ENCODE measurements at places on chromosomes 4 and X. TPM values are rescaled to one million over a fixed set of nuclear protein-coding genes. Genes with fewer than 3 reads are reported as not detected.

HEPH gene
- total RNA-seq: 0.50 TPM

DNA sequence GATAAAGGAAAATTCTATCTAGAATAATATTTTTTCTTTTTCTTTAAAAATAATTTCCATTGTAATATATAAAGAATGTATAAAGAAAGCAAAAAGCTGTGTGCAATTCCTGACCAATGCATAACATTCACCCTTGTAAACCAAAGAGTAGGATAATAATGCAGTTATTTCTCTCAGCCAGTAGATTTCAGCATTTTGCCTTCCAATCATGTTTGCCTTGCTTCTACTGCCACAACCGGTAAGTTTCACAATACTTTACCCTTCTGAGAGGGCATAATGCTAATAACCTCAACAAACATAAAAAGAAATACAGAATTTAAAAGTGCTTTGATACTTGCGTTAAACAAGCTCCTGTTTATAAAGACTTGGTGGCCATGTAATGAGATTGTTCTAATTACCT is 59.9 kb downstream of the CHIC2 start:
- H3K27me3 ChIP-seq: no peaks in the 10 kb centered on the region
- peaks cover 1% of the 10 kb centered on the region for H3K36me3 ChIP-seq
- H3K4me3 ChIP-seq: no peak overlapping the region
- H3K27ac ChIP-seq: peak overlapping the region; percentile 13
- H3K4me1 ChIP-seq: peaks cover 15% of the 10 kb centered on the region

DNA sequence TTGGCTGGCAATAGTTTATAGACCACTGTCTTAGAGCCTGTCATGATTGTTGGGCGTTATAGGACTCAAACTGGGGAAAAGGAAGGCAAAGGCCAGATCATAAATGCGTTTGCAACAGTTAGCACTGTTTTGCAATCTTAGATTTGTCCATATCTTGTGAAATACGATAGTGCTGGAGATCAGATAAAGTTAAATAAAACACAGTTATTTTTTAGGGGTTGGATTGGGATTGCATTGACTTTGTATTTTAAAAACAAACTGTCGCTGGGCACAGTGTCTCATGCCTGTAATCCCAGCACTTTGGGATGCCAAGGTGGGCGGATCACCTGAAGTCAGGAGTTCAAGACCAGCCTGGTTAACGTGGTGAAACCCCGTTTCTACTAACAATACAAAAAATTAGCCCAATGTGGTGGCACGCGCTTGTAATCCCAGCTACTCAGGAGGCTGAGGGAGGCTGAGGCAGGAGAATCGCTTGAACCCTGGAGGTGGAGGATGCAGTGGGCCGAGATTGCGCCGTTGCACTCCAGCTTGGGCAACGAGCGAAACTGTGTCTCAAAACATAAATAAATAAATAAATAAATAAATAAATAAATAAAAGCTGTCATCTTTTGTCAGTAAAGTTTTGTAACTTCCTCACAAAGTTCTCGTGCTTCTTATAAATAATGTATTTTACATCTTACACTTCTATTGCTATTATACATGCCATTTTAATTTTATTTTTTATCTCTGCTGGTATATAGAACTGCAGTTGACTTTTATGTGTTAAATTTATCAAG is 117.2 kb downstream of the KDM6A start:
- H3K27me3 ChIP-seq: no peaks in the 10 kb centered on the region
- H3K4me1 ChIP-seq: no peaks in the 10 kb centered on the region
- no peak for DNase-seq
- H3K36me3 ChIP-seq: peaks cover 4% of the 10 kb centered on the region

GRCh38 chr4:125317525-125317877 is 2.7 kb downstream of the FAT4 start:
- DNase-seq: no peak
- peak overlapping the region; percentile 78 for H3K4me3 ChIP-seq
- H3K27me3 ChIP-seq: no peaks in the 10 kb centered on the region
- H3K36me3 ChIP-seq: no peaks in the 10 kb centered on the region

DNA sequence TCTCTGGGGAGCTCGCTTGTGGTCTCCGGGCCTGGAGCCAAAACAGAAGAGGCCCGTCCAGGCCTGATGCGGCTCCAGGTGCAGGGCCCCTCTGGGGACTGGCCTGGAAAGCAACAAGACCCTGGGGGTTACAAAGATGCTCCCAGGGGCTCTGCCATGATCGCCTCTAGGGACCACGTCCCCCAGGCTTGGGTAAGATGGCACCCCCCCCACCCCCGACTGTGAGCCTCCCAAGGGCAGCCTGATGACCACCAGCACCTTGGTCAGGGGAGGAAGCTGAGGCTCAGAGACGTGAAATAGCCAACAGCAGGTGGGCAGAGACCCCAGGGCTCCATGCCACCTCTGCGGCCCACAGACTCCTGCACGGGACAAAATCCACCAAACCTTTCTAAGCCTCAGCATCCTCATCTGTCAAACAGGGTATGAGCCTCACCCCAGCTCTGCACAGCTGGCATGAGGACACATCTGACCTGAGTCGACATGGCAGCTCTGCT is 25.4 kb downstream of the C4orf50 start:
- no peaks in the 10 kb centered on the region for H3K36me3 ChIP-seq
- no peak for DNase-seq
- H3K4me3 ChIP-seq: no peak overlapping the region

TCEAL7 gene
- total RNA-seq: 16.5 TPM

JCHAIN gene
- total RNA-seq: not detected

- no peaks in the 10 kb centered on the region for H3K36me3 ChIP-seq
- H3K4me3 ChIP-seq: no peak overlapping the region
- H3K4me1 ChIP-seq: peaks cover 11% of the 10 kb centered on the region
- peaks cover 2% of the 10 kb centered on the region for H3K27me3 ChIP-seq
Measured at GRCh38 chr4:112674376-112674775, 37.4 kb downstream of the LARP7 start.

DNA sequence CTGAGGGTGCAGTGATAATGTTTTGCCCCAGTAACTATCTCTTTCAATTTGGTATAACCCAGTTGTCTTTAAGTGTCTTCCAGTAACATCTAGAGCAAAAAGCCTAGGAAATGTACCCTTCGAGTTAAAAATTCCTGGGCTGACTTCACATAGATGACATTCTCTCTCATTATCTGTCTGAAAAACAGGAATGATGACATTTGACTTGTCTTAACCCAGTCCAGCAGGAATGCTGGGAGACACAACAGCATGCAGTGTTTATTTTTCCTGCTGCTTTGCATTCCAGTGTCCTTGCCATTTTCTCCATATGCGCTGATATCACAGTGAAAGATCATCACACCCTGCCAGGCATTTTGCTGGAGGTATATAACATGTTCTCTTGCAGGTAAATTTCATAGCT is 130.0 kb downstream of the SOWAHB start:
- DNase-seq: no peak
- no peaks in the 10 kb centered on the region for H3K27me3 ChIP-seq
- H3K27ac ChIP-seq: peak overlapping the region; percentile 62
- peaks cover 25% of the 10 kb centered on the region for H3K36me3 ChIP-seq

PABPC1L2B gene
- not detected for total RNA-seq

ARAP2 gene
- 1.4 TPM for total RNA-seq

NEIL3 gene
- 2.5 TPM for total RNA-seq

DNA sequence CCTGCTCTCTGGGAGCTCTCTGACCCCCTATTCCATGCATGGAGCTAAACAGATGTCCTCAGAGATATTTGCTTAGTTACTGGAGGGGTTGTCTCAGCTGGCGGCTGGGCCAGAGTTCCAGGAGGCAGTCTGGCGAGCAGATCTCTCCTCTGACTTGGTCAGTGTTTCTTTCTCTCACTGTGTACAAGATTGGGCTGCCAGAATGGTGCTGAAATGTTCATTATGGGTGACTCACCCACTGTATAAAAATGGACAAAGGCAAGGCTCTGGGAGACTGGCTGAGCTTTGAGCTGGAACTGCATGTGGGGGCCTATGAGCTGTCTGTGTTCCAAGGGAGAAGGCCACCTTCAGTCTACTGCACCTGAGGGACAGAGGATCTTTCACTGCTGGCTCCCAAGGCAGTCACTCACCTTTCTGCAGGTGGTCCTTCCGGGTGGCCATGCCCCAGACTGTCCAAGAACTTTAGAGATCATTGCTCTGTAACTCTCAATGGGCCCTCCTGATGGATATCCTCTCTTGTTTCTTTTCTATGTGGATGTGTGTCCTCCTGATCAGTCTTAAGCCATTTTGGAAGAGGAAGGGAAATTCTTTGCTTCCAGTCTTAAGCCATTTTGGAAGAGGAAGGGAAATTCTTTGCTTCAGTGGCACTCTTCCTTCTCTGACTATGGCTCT is 88.2 kb downstream of the CFAP299 start:
- no peak overlapping the region for H3K4me3 ChIP-seq
- no peak for DNase-seq
- peaks cover 20% of the 10 kb centered on the region for H3K27me3 ChIP-seq
- no peaks in the 10 kb centered on the region for H3K4me1 ChIP-seq
- H3K27ac ChIP-seq: no peak overlapping the region
- no peaks in the 10 kb centered on the region for H3K36me3 ChIP-seq

MAGEA9 gene
- total RNA-seq: not detected

ENPP6 gene
- total RNA-seq: not detected

GRCh38 chr4:128660361-128661215 is 148.9 kb upstream of the JADE1 start:
- DNase-seq: no peak
- no peak overlapping the region for H3K4me3 ChIP-seq
- peaks cover 14% of the 10 kb centered on the region for H3K4me1 ChIP-seq
- no peaks in the 10 kb centered on the region for H3K27me3 ChIP-seq

DNA sequence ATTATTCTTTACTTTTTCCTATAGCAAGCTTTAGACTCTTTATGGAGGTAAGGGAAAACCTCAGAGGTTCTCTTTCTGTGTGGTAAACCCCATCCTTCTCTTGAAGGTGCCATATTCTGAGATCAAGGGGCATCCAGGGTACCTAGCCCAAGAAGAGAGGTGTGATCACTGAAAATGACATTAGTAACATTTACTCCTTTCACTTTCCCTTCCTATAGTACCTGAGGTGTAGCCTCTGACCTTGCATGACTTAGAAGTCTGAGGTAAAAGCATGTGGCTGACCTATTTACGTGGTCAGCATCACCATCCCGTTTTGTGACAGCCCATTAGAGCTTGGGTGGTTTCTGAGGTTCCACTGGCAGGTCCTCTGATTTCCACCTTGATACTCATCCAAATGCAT is 25.7 kb downstream of the SGMS2 start:
- no peaks in the 10 kb centered on the region for H3K36me3 ChIP-seq
- DNase-seq: no peak
- peaks cover 30% of the 10 kb centered on the region for H3K4me1 ChIP-seq
- no peaks in the 10 kb centered on the region for H3K27me3 ChIP-seq

DNA sequence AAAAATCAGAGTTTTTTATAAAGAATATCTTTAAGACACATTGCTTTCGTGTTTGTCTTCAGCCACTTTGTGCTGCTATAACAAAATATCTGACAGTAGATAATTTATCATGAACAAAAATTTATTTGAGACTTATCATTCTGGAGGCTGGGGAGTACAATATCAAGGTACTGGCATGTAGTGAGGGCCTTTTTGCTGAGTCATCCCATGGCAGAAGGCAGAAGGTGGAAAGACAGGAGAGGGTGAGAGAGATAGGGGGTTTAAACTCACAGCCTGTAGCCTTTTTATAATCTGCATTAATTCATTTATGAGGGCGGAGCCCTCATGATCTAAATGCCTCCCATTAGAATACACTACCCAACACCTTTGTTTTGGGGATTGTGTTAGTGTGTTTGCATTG is 431.2 kb upstream of the FAM47C start:
- no peaks in the 10 kb centered on the region for H3K27me3 ChIP-seq
- H3K4me3 ChIP-seq: no peak overlapping the region
- H3K36me3 ChIP-seq: no peaks in the 10 kb centered on the region

DNA sequence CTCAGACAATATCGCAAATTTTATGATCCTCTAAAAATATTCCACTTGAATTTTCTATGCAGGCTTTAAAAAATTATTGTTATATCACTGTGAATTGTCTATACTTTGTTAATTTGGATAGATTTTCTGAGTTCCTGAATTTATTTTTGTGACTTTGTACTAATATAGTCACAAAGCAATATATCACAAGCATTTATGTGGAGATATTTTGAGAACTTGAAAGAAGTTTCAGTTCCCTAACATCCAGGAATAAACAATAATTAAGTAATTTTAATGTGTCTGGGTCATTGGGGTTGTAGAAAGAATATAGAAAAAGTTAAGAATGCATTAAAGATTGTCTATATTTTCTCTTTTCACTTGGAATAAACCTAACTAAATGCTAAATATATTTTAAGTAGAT is 32.0 kb downstream of the CXCL8 start:
- no peak overlapping the region for H3K27ac ChIP-seq
- no peak for DNase-seq
- H3K4me1 ChIP-seq: peaks cover 18% of the 10 kb centered on the region

DNA sequence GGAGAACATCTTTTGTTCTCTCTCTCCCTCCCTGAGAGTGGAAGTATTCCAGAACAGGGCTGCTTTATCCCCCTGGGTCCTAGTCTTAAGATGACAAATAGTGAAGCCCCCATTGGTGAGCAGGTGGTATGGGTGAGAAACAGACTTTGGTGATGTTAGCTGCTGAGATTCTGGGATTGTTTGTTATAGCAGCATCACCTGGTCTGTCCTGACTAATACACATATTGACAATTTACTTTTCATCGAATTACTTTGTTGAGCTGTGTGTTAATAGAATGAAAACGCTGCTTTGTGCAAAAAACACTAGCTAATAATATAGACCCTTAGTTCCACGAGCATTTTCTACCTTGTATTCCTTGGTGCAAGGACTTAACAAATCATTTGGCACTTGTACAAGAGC is 133.5 kb downstream of the ASMT start:
- H3K27ac ChIP-seq: no peak overlapping the region
- DNase-seq: no peak
- H3K36me3 ChIP-seq: peaks cover 3% of the 10 kb centered on the region
- peaks cover 15% of the 10 kb centered on the region for H3K27me3 ChIP-seq

GRCh38 chrX:41600291-41600690 is 88.5 kb upstream of the GPR34 start:
- H3K27ac ChIP-seq: peak overlapping the region; percentile 29
- peaks cover 50% of the 10 kb centered on the region for H3K4me1 ChIP-seq
- DNase-seq: no peak
- H3K27me3 ChIP-seq: no peaks in the 10 kb centered on the region
- H3K4me3 ChIP-seq: no peak overlapping the region

USP46 gene
- 24.9 TPM for total RNA-seq

NSUN7 gene
- total RNA-seq: 2.4 TPM

CDKL2 gene
- total RNA-seq: 4.2 TPM

DNA sequence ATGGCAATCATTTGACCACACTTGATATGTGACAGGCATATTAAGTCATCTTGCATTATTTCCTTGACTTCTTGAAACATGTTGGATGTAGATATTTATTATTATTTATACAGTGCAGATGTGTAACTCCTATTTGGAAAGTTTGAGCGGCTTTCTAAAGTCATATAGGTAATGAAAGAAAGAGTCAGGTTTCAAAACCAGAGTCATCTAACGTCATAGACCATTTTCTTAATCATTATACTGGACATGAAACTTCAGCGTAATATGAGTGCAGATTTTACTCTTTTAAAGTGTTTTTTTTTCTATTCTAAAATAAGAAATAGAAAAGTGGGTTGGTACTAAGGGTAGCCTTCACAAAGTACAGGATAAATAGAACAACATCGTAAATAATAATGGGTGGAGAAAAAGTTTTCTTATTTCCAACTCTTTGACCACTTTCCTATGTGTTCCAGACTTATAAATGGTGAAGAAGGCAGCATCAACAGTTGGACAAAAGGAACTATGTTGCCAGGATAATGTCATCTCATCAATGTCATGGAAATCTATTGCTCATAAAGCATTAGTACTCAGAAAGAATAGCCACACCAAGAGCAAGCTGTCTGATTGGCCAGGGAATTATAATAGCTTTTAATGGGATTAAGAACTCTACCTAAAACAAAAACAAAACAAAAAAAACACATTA is 108.0 kb upstream of the PCDH18 start:
- peaks cover 22% of the 10 kb centered on the region for H3K4me1 ChIP-seq
- DNase-seq: no peak

GRCh38 chr4:148445860-148446330 is 3.7 kb upstream of the NR3C2 start:
- H3K4me1 ChIP-seq: peaks cover 28% of the 10 kb centered on the region
- peak overlapping the region; percentile 62 for H3K4me3 ChIP-seq
- peaks cover 3% of the 10 kb centered on the region for H3K36me3 ChIP-seq
- H3K27me3 ChIP-seq: peaks cover 47% of the 10 kb centered on the region
- no peak overlapping the region for H3K27ac ChIP-seq
